ENCODE measurements at places on chromosomes 2 and 18.

GRCh38 chr2:231452799-231453508 lies 11.3 kb downstream of the NCL start:
- H3K4me3 ChIP-seq: no peak overlapping the region
- no peaks in the 10 kb centered on the region for H3K27me3 ChIP-seq
- H3K27ac ChIP-seq: no peak overlapping the region
- H3K36me3 ChIP-seq: peaks cover 47% of the 10 kb centered on the region

- no peaks in the 10 kb centered on the region for H3K36me3 ChIP-seq
- H3K27ac ChIP-seq: no peak overlapping the region
- no peaks in the 10 kb centered on the region for H3K27me3 ChIP-seq
- no peak for DNase-seq
These were observed 13.9 kb upstream of the DSC1 start for GRCh38 chr18:31176531-31176930.

DNA sequence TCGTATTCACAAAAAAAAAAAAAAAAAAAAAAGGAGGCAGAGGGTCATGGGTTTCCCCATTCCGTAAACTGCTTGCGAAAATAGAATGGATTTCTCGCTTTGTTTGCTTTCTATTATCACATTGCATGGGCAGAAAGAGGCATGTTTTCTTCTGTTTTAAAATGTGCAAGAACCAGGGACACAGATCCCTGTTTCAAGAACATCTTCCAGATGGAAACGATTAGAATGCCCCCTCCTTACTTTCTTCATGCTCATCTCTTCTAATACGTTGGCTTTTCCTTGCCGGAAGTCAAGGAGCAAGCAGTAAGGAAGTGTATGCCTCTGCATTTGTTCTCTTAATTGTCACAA lies 51.0 kb upstream of the ZNF516 start:
- no peak overlapping the region for H3K4me3 ChIP-seq
- no peak overlapping the region for H3K27ac ChIP-seq
- no peaks in the 10 kb centered on the region for H3K27me3 ChIP-seq
- no peaks in the 10 kb centered on the region for H3K4me1 ChIP-seq
- DNase-seq: no peak
- H3K36me3 ChIP-seq: no peaks in the 10 kb centered on the region

DNA sequence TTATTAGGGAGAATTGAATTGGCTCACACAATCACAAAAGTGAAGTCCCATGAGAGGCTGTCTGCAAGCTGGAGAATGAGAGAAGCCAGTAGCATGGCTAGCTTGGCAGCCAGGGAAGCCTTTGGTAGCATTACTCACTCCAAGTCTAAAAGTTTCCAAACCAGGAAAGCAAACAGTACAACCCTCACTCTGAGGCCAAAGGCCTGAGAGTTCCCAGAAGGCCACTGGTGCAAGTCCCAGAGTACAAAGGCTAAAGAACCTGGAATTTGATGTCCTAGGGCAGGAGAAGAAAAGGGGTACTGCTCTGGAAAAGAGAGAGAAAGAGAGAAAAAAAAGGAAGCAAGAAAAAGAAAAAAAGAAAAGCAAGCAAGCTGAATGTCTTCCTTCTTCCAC lies 318.2 kb downstream of the RND3 start:
- H3K27ac ChIP-seq: no peak overlapping the region
- H3K36me3 ChIP-seq: no peaks in the 10 kb centered on the region
- H3K4me1 ChIP-seq: no peaks in the 10 kb centered on the region
- DNase-seq: no peak

DNA sequence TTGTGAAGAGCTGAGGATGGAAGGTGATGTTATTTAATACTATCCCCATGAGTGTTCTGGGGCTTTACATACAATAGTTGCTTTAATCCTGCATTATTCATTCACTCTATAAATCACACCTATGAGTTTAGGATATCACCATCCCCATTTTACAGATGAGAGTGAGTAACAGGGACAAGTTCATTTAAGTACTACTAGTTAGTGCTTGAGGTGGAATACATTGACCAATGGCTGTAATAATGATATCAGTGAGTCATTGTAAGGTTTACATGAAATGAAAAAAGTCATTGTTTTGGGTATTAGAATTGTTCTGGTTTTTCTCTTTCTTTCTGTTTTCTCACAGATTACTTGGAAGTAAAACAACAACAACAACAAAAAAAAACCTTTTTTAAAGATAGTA lies 42.5 kb downstream of the TANC1 start:
- no peak overlapping the region for H3K4me3 ChIP-seq
- no peaks in the 10 kb centered on the region for H3K4me1 ChIP-seq
- no peaks in the 10 kb centered on the region for H3K27me3 ChIP-seq
- no peak overlapping the region for H3K27ac ChIP-seq
- no peak for DNase-seq

DNA sequence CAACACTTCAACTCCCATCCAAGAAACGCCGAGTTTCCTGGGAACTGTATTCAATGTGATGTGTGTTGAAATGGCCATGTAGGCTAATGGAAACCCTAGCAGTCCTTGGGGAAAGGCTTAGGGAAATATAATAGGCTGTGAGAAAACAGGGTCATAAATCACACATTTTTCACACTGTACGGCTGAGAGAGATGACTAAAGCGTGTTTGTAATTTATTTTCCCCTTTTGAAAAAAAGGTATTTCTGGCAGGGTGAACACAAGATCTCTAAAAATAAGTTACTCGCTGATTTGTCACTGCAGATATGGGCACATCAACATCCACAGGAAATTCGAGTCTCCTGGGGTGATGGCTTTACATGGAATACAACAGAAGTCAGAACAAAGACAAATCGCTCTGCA lies 109.6 kb upstream of the ST6GAL2 start:
- H3K4me3 ChIP-seq: no peak overlapping the region
- H3K27ac ChIP-seq: no peak overlapping the region
- H3K36me3 ChIP-seq: no peaks in the 10 kb centered on the region
- no peaks in the 10 kb centered on the region for H3K4me1 ChIP-seq

Measured in CD4-positive, CD25-positive, alpha-beta regulatory T cell (primary cell).